ENCODE measurements at places on chromosomes 3 and 15.

GRCh38 chr3:172364374-172365027 lies 83.8 kb downstream of the GHSR start:
- DNase-seq: no peak

GRCh38 chr15:56353119-56353518 lies 12.1 kb upstream of the TEX9 start:
- no peak for DNase-seq

DNA sequence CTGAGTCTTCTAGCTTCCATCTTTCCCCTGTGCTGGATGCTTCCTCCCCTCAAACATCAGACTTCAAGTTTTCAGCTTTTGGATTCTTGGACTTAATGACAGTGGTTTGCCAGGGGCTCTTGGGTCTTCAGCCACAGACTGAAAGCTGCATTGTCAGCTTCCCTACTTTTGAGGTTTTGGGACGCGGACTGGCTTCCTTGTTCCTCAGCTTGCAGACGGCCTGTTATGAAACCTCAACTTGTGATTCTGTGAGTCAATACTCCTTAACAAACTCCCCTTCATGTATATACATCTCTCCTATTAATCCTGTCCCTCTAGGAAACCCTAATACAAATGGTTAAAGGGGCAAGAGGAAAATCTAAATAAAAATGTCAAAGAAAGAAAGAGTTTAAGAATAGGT lies 100.1 kb downstream of the ABI3BP start:
- no peak for DNase-seq

- DNase-seq: no peak
Measured at GRCh38 chr3:9785602-9786001, 6.7 kb downstream of the TADA3 start.

DNA sequence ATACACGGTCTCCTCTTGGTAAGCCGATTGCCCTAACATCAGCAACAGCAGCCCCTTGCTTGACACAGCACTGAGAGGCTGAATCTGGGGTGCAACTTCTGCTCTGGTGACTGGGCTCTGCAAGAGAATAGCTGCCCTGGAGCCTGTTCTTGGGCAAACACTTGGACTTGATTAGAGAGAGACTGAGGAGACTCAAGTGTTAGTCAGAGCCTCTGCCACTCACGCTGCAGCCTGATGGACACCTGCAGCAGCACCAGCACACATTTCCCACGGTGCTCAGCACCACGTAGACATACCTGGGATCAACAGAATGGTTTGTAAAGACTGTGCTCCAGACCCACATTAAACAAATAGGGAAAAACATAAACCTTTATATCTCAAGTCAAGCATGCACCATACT lies 35.8 kb upstream of the UMPS start:
- no peak for DNase-seq

DNA sequence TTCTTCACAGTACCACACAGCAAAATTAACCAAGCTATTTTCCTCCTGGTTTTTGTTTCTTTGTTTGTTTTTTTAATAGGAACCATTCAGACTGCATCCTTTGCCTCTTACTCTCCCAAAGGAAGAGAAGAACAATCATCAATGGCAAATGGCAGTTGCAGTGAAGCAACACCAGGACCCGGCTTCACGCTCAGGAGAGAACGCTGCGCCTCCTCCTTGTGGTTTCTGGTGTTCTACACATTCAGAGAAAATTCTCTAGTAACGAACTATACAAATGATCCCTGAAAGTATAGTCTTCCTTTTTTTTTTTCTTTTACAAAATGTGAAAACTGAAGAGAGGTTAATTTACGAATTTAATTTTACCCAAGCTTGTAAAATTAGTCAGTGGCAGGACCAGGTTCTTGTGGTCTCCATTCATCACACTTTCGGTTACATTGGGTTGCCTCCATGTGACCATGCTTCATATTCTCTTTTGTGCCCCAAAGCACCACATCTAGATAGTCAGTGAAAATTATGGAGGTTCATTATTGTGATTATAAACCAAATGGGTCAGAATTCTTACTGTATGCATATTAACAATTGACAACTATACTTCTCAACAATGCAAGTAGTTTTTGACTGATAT lies 10.6 kb upstream of the MINDY2 start:
- no peak for DNase-seq

GRCh38 chr3:183099838-183100204 lies 525 bp upstream of the MCCC1 start:
- DNase-seq: no peak

DNA sequence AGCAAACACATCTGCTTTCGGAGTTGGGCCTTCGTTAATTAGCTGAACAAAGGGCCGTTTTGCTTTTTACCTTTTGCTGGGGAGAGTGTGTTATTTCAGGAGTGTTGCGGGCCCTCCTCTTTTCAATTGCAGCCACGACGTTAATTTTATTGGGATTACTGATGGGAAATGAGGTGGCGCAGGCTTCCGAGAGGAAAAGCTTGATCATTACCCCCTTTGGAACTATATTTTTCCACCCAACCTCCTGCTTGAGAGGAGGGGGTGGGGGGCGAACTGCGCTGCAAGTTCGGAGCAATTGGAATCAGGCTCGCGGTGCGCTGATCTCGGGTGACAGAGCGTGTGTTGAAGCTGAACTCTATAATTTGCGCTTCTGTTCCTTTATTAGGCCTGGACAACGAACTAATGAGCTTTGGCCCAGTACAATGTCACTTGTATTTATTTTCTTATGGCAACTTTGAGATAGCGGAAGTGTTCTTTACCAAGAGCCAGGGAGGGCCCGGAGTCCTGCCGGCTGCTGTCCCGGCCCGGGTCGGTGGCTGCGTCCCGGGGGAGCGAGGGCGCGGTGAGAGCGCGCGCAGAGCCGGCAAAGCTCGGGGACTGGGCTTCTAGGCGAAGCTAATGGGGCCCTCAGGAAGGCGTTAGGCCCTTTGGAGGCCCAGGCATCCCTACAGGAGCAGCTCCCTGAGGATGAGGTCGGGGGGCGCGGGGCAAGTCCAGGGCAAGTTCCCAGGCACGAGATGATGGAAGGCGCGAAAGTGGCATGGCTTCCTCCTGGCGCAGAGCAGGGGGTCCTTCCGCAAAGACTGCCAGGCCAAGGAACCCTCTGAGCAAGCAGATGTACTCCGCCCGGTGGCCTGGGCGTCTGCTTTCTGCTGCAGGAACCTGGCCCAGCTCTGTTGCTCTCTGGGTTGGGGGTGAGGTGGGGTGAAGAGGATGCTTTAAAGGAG lies 12.9 kb downstream of the NR2F2 start:
- DNase-seq: no peak

DNA sequence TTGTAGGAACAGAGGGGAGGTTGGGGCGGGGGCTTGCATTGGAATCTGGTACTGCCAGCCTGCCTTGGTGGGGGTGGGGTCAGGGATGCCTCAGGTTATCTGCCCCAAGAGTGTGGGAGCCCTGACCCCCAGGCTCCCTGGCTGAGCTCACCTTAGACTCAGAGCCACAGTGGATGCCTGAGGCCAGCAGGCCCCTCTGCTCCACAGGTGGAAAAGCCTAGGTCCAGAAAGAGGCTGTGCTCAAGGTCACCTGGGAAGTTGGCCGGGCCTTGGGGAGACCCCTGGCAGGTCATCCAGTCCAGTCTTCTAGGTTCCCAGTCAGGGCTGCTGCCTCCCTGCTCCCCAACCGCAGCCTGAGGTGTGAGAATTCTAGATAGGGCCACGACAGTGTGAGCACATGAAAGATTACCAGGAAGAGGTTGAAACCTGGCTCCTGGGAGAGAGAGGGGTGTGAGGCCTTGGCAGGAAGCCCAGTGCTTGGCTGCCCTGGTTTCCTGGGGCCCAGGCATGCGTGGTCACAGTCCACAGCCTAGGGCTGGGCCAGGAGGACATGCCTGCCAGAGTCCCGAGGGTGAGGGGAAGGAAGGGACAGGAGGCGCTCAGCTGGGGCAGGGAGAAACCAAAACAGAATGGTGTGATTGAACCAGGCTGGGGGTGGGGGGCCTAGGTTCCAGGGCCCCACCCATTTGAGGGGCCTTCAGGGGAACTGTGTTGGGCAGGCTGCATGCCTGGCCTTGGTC lies 4.9 kb downstream of the HDAC11 start:
- no peak for DNase-seq

DNA sequence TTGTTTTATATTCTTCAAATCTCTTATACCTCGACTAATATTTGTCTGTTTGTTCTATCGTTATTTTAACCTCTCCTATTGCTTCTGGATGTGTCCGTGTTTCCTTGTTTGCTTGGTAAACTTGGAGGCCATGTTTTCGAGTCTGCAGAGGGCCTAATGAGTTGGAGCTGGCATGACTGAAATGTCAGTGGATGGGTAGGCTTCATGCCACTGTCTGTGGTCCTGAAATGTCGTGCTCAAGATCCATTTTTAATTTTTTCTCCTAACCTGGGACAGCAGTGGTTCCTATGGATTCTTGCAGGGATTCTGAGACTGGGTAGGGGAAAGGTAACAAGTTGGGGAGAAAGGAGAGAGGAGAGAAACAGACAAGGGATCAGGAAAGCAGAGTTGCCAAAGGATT lies 18.8 kb upstream of the GASK1A start:
- no peak for DNase-seq

DNA sequence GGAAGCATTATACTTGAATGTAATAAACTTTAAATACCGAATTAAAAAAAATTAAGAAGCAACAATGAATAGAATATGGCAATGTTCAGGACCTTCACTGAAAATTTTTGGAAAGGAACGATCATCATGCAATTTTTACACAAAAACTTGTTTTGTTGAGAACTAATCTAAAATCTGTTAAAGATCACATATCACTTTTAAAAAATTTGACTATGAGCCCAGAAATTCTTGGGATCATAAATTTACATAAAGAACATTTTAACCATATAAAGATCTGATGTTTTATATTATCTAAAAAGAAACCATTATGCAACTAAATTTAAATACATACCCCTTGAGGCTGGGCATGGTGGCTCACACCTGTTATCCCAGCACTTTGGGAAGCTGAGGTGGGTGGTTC lies 76.2 kb upstream of the MELTF start:
- no peak for DNase-seq

- DNase-seq: no peak
Measured at GRCh38 chr3:56929809-56930615, 128.3 kb upstream of the ARHGEF3 start.

GRCh38 chr3:169665264-169666075 lies 2.0 kb upstream of the MECOM start:
- DNase-seq: no peak

DNA sequence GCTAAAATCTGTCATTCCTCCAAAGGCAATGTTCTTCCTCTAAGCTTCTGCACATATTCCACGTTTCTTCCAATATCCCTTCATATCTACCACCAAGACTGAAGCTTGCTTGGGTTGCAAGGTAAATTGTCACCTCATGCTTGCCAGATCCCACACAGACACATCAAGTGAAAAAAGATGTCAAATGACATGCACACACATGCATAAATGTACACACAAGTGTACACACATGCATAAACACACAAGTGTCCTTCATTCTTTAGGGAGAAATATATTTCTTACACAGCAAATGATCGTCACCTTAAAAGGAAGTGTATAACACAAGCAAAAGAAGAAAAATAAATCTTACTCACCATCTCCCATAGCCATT lies 59.4 kb downstream of the CLASP2 start:
- DNase-seq: no peak

DNA sequence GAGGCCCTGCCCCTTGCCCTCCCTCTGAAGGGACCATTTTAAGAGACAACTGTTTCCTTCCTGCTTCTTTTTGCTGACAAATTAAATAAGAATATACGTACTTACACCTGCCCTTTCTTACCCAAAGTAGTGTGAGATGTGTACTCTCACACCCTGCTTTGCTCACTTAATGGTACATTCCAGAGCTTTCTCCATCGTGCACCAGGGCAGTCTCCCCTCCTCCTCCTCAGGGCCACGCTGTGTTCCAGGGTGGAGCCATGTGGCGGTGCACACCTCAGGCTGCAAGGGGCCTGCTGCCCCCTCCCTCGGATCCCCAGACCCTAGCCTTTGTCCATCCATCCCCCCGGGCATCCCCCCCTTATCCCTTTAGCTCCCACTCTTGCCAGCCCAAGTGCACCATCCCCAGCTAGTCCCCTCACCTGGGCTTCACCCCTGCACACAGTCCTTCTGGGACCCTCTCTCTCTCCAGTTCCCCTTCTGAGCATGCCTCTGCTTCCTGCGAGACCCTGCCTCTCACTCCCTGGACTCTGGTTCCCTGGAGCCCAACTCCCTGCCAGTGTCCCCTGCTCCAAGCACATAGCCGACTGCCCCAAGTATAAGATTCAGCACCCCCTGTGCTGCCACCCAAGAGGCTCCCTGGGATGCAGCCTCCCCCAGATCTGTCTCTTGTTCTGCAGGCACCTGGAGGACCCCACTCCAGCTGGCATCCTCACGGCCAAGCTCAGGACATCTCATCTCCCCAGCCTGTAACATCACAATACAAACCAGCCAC lies 89.5 kb upstream of the IQSEC1 start:
- no peak for DNase-seq

DNA sequence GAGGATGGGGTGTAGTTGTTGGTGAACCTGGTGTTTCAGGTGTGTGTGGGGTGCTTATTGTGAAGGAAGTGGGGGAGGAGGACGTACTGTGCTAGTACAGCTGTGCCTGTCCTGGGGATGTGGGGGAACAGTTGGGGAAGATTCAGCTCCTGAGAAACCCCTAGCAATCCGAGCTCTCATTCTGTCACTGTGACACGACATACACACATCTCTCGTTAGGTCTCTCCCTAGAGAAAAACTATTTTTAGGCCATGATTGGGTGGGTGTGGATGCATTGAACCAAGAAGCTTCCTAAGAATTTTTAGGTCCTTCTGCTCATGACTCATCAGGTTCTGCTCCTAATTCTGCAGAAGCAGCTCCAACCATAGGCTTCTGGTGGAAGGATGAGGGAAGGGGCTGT lies 54.3 kb downstream of the SLC30A4 start:
- no peak for DNase-seq

GRCh38 chr3:55480911-55481743 lies 6.0 kb downstream of the WNT5A start:
- no peak for DNase-seq

- DNase-seq: peak; percentile 63
Measured at GRCh38 chr15:55267401-55268175, 22.0 kb downstream of the RAB27A start.

- DNase-seq: no peak
Measured at GRCh38 chr15:50652671-50653070, 33.9 kb downstream of the TRPM7 start.

- peak; percentile 12 for DNase-seq
Measured at GRCh38 chr3:187165144-187165543, 25.8 kb upstream of the RPL39L start.

- no peak for DNase-seq
Measured at GRCh38 chr3:66483409-66483906, 17.4 kb downstream of the LRIG1 start.
